Activated naive CD8-positive, alpha-beta T cell treated with anti-CD3 and anti-CD28 coated beads for 36 hours (primary cell): ENCODE measurements at places on chromosomes 6 and 20.

GRCh38 chr6:72950114-72950860, 275.0 kb downstream of the KHDC1L start:
- no peak for DNase-seq

- no peak for DNase-seq
Measured at GRCh38 chr6:93678841-93679454, 259.6 kb upstream of the EPHA7 start.

DNA sequence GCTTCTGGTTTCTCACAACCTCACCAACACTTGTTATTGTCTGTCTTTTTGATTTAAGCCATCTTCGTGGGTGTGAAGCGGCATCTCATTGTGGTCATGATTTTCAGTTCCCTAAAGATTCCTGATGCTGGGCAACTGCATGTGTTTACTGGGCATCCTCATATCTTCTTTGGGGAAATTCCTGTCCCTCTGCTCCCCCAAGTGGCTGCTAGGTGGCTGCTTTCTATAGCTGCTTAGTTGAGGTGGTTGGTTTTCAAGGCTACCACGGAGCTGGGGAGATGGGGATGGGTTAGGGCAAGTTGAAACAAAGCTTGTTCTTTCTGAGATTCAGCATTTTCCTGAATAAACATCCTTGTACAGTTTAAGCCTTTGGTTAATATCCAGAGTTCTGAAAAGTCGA, 403.9 kb upstream of the SULF2 start:
- no peak for DNase-seq

DNA sequence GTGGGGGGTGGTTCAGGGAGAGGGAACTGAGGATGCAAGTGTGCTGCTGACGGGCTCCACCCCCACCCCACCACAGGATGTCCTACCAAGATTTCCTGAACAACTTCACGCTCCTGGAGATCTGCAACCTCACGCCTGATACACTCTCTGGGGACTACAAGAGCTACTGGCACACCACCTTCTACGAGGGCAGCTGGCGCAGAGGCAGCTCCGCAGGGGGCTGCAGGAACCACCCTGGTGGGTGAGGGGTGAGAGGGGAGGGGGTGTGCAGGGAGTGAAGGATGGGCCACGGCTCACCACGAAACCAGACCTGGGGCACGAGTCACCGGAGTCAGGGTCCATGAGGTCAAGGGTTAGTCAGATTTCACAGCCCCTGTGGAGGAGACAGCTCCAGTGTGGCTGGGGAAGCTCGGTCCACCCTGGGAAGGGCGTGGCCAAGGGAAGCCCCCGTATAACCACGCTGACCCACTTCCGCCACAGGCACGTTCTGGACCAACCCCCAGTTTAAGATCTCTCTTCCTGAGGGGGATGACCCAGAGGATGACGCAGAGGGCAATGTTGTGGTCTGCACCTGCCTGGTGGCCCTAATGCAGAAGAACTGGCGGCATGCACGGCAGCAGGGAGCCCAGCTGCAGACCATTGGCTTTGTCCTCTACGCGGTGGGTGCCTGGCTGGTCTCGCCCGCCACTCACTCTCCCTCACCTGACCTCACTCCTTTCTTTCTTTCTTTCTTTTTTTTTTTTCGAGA, 18.3 kb downstream of the CAPN11 start:
- peak; percentile 60 for DNase-seq

- no peak for DNase-seq
Measured at GRCh38 chr20:44495802-44496481, 20.3 kb downstream of the TTPAL start.

- peak; percentile 3 for DNase-seq
Measured at GRCh38 chr6:46044881-46045617, 29.4 kb upstream of the CLIC5 start.

DNA sequence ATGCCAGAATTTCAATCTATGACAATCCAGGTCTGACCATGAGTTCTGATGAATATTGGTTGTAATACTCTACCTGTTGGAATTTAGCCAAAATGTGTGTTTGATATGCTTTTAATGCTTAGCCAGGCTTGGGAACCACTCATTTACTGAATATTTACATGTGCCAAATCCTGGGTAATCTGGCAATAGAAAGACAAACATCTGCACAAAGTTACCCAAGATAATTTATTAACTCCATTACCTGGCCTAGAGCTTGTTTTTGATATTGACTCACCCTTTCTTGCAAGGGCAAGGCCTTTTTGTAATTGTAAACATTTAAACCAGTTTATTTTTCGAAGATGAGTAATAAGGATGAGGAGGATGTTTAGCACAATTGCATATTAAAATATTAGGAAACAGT, 13.5 kb upstream of the CD2AP start:
- no peak for DNase-seq

DNA sequence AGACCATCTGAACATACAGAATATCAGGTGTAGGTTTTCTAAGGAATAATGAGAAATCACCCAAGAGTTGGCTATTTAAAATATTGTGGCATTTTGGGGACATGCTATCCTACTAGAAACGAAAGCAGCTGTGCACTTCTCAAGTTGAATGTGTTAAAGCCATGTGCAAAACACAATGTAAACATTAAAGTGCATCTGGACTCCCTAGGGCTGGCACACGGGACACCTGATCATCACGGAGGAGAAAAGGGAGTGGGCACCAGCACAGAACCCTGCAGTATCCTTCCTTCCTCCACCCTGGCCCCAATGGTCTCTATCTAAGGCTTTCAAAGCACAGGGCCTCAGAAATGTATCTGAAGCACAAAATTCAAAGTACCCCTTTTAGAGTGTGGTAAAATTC, 94.3 kb downstream of the INSM1 start:
- DNase-seq: no peak

DNA sequence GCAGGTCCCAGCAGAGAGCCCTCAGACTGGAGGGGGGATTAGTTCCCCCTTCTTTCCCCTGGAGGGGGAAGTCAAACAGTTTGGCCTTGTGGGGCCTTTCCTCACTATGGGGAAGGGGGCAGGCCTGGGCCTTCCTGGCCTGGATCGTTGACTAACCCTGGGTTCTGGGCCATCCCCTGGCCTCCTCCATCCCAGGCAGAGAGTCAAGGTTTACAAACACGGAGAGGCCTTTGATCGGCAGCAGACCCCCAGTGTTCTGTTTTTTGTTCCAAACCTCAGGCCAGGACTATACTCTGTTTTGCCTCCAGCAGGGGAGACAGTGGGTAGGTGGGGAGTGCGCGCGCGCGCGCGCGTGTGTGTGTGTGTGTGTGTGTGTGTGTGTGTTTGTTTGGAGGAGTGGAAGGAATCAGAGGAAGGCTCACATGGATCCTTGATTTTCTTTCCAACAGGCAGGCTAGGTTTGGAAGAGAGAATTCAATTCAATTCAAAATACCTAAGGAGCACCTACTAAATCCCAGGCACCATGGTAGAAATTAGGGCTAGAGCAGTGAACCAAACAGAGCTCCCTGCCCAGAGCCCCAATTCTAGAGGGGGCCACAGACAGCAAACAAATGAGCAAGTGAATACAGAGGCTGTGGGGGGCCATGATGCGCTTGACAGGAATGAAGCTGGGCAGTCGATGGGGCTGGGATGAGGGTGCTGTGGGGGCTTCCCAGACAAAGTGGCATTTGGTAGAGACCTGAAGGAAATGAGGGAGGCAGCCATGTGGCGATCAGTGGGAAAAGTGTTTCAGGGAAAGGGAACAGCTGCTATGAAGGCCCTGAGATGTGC, 14.8 kb downstream of the TP53RK start:
- no peak for DNase-seq

GRCh38 chr6:21176197-21176596, 417.4 kb upstream of the SOX4 start:
- DNase-seq: no peak

DNA sequence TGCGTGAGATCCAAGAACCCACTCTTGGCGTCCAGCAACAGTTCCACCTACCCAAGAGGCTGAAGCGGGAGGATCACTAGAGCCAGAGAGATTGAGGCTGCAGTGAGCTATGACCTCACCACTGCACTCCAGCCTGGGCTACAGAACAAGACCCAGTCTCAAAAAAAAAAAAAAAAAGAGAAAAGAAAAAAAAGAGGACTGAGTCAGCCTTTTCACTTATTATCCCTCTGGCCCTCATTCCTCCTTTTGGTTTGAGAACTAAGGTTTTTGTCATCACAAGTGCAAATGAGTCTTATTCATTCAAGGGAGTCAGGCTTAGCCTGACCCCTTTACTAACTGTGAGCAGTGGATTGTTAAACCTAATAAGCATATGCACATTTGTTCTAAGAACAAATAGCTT, 37.9 kb upstream of the JARID2 start:
- DNase-seq: no peak

DNA sequence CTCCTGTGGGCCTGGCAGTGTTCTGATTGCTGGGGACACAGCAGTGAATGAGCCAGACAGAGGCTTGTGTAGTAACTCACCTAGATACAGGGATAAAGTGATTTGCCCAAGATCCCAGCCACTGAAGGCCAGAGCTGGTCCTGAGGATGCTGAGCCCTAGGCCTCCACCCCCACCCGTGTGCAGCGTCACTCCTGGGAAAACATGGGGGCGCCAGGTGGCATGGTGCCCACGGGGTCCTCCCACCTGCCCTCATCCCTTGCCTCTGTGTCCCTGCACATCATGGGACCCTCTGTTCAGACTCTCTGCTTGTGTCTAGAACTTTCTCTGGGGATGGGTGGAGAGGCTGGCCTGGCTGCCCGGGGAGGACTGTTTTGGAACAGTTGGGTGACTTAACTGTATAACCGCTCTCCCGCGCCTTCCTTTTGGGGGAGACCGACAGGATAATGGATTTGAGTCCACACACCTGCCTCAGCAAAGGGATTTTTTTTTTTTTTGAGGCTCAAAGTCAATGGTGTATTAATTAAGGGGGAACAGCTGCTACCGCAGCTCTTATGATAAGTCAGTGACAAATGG, 19.6 kb downstream of the LEMD2 start:
- no peak for DNase-seq
